IgD-negative memory B cell (primary cell): ENCODE measurements at places on chromosomes 2 and 18. TPM values are rescaled to one million over a fixed set of nuclear protein-coding genes. Genes with fewer than 3 reads are reported as not detected.

Gene ZNF513
- polyA plus RNA-seq = 4.8 TPM

Gene ALKAL2
- 3.5 TPM for polyA plus RNA-seq

Gene RNF125
- polyA plus RNA-seq = 11.7 TPM

Gene RAD51AP2
- polyA plus RNA-seq = not detected

Gene RSAD2
- 3.3 TPM for polyA plus RNA-seq

Gene CPLX4
- not detected for polyA plus RNA-seq

Gene DSG1
- not detected for polyA plus RNA-seq

Gene LOXL3
- 0.74 TPM for polyA plus RNA-seq

Gene FASTKD1
- 15.1 TPM for polyA plus RNA-seq

Gene IL1RL2
- not detected for polyA plus RNA-seq

Gene HOXD1
- polyA plus RNA-seq = not detected

Gene GAREM2
- 0.19 TPM for polyA plus RNA-seq

Gene EHD3
- polyA plus RNA-seq = 31.8 TPM

Gene LDLRAD4
- 5.1 TPM for polyA plus RNA-seq

Gene VWC2L
- not detected for polyA plus RNA-seq

Gene KIAA2012
- polyA plus RNA-seq = not detected

Gene UGT1A6
- polyA plus RNA-seq = not detected

Gene DQX1
- 0.70 TPM for polyA plus RNA-seq

Gene UGT1A10
- polyA plus RNA-seq = not detected

Gene OTX1
- not detected for polyA plus RNA-seq

Gene MOGAT1
- polyA plus RNA-seq = not detected

Gene IGFBP2
- polyA plus RNA-seq = not detected

Gene TRIM54
- polyA plus RNA-seq = not detected

Gene C1QL2
- not detected for polyA plus RNA-seq

Gene DLX2
- not detected for polyA plus RNA-seq

Gene ZNF892
- 0.53 TPM for polyA plus RNA-seq

Gene PDCD1
- 0.19 TPM for polyA plus RNA-seq

Gene MAP2
- polyA plus RNA-seq = 3.4 TPM

Gene NGEF
- not detected for polyA plus RNA-seq

Gene AKAIN1
- polyA plus RNA-seq = not detected

Gene ITGB6
- polyA plus RNA-seq = not detected

Gene DIPK1C
- not detected for polyA plus RNA-seq

Gene TEX44
- not detected for polyA plus RNA-seq

Gene SERPINB13
- not detected for polyA plus RNA-seq

Gene LOXHD1
- not detected for polyA plus RNA-seq

Gene MAP3K19
- not detected for polyA plus RNA-seq

Gene MYO1B
- polyA plus RNA-seq = 2.0 TPM

Gene ALPP
- not detected for polyA plus RNA-seq

Gene ALK
- not detected for polyA plus RNA-seq
